ENCODE measurements at places on chromosomes 4 and X.

GRCh38 chrX:103356130-103356798 is at the start of gene TCEAL9:
TSS of gene TCEAL9 (plus strand) at chrX:103356506. CDS start at chrX:103357685, 1,179 bp downstream.
- DNase-seq, result no peak

DNA sequence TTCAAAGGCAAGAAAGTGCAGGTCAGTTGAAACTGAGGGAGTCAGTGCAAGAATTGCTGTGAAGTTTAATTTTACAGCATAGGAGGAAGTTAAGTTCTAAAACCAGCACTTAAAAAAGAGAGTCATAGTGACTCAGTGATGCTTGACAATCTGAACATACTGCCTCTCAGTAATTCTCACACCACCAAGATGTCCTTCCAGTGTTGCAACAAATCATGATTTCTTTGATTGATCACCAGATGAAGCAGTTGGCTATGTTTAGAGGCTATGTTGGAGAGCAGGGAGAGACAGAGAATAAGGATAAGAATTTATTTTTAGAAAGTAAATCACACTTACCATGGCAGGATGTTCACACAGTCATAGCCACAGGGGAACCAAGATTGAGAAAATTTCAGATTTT is 13.2 kb downstream of the TRIM2 start:
- no peak for DNase-seq

DNA sequence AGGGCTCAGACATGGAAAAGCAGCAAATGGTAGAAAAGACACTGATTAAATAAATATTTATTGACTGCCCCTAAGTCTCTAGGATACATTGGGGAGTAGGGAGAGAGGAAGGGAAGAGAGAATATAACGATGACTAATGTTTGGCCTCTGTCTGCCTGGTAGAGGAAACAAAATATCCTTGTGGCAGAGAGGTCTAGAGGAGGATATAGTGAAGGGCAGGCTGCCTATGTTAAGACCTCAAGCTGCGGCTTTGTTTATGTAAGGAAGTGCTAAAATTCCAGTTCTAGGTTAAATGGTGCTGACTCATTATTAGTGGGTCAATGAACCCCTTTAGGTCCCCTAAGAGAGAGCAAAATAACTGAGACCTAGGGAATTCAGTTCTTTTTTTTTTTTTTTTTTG is 427.3 kb upstream of the FTHL17 start:
- no peak for DNase-seq

DNA sequence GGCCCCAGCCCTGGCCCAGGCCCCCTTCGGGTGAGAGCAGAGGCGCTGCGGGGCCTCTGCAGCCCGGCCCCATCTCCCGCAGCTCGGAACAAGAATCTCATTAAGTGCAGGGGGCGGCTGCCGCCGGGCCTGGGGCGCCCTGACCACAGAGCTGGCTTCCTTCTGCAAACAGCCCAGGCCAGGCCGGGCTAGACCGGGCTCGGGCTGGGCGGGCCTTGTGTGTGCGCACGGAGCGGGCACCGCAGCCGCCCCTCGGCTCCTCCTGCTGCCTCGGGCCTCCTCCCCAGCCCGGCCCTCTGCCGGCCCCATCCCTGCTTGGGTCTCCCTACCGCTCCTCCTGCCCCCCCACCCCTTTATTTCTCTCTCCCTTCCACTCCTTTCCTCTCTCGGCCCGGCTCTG is 83.3 kb downstream of the EFNB1 start:
- no peak for DNase-seq

All from Kasumi-1 (cell line).